Purkinje cell (primary cell): ENCODE measurements at places on chromosomes 3 and 15. TPM values are rescaled to one million over a fixed set of nuclear protein-coding genes. Genes with fewer than 3 reads are reported as not detected.

The C3orf49 gene
- polyA plus RNA-seq: 1.2 TPM in 1 of 2 replicates, not detected in the other

The SPINT1 gene
- not detected in 2 replicates for polyA plus RNA-seq

The SCAANT1 gene
- not detected in 2 replicates for polyA plus RNA-seq

The ESYT3 gene
- 5.1 and 12.4 TPM in 2 replicates for polyA plus RNA-seq

The RNF7 gene
- 206 and 233 TPM in 2 replicates for polyA plus RNA-seq

The CD200 gene
- 27.4 and 59.0 TPM in 2 replicates for polyA plus RNA-seq

The PRR20G gene
- polyA plus RNA-seq: 0.23 TPM in 1 of 2 replicates, not detected in the other

The APPL1 gene
- polyA plus RNA-seq: 47.8 and 49.0 TPM in 2 replicates

The SMCO1 gene
- polyA plus RNA-seq: 1.5 TPM in 1 of 2 replicates, not detected in the other

The PCLAF gene
- polyA plus RNA-seq: 0.11 and 2.1 TPM in 2 replicates

The C3orf20 gene
- not detected in 2 replicates for polyA plus RNA-seq

The TTLL13 gene
- polyA plus RNA-seq: 0.31 and 0.79 TPM in 2 replicates

The GOLGA8T gene
- polyA plus RNA-seq: not detected in 2 replicates

The MEGF11 gene
- polyA plus RNA-seq: 0.44 and 1.1 TPM in 2 replicates

The GHRL gene
- not detected in 2 replicates for polyA plus RNA-seq

The ADGRG7 gene
- polyA plus RNA-seq: not detected in 2 replicates

The DPP8 gene
- polyA plus RNA-seq: 114 and 122 TPM in 2 replicates

The ABCC5 gene
- polyA plus RNA-seq: 22.7 and 35.8 TPM in 2 replicates

The PARP9 gene
- polyA plus RNA-seq: 0.64 and 1.9 TPM in 2 replicates
